NCI-H774 (cell line): ENCODE measurements at places on chromosomes 1 and 21.

DNA sequence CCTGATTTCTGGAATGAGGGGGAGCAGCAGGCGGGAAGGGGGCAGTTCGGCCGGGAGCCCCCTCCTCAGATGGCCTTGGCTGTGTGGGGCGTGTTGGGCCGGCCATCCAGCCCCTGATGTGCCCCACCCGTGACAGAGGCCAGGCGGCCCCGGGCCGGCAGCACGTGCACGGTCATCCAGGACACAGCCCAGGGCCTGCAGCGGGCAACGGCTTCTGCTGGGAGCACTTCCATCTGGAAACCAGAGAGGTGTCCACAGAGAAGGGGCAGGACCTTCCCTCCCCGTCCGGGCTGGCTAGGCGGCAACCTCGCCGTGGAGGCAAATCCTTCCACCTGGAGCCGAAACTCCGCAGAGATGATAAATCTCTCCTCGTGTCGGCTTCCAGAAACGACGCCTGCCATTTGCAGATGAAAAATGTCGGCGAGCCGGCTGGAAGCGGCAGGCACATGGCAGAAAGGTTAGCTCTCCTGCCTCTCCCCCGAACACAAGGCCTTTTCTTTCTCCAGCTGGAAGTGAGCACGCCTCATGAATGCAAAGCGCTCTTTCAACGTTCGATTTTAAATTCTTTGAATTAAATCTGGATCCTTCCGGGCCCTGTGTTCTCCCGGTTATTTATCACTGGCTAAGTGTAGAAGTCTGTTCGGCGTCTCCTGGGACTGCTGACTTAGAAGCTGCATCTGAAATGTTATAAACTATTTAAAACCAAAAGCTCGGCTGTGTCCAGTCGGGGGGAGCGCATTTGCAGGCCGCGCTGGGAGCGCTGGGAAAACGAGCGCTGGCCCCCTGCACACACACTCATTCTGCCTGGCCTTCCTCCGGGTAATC, 9.4 kb upstream of the ACTRT2 start:
- no peak for DNase-seq

DNA sequence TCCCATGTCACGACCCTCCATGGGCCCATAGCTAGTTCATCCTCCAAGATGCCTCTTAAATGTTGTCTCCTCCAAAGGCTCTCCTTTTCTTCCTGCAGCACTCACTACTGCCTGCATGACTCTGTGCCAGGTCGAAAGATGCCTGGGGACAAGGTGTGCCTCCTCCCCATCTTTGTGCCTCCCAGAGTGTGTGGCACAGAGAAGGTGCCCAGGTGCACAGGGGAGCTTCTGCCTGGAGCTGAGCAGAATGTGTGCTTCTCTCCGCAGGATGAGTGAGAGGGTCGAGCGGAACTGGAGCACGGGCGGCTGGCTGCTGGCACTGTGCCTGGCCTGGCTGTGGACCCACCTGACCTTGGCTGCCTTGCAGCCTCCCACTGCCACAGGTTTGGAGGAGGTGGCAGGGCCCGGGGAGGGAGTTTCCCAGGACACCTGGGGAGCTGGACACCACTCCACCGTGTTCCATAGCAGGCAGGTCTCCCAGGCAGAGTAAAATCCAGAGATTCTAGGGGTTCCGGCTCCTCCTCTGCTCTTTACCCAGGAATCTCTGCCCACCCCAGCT, 6.9 kb upstream of the PPM1J start:
- DNase-seq = no peak

GRCh38 chr1:94522304-94522703, 19.3 kb downstream of the F3 start:
- DNase-seq = peak; percentile 9

GRCh38 chr1:9317591-9318417, 25.1 kb downstream of the SPSB1 start:
- DNase-seq = no peak

- DNase-seq = no peak
These were observed 129.1 kb upstream of the NGF start for GRCh38 chr1:115467196-115467595.

- no peak for DNase-seq
These were observed 820.8 kb downstream of the BRINP3 start for GRCh38 chr1:189656628-189657530.

DNA sequence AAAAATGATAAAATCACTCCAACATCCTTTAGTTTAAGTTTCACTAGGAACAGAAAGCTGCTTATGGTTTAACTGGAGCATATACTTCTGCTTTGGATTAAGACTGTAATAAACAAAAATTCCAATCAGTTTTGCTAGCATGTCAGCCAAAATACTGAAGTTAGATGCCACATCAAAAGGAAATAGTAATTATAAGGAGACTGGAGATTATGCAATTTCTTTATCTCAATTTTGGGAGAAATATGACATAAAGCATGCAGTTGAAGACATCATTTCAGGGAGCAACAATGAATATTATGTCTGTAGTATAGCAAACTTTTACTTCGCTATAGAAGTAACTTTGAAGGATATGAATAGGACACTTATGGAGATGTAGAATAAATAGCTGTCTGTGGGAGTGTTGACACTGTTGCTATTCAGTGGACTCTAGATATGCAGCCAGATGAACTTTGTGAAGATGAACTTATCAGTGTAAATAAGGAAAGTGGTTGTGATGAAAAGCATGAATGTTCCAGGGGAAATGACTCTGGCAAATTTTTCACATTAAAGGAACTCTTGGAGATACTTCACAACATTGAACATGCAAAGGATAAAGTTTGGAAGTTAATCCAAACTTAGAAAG, 107.8 kb downstream of the RABGAP1L start:
- no peak for DNase-seq

- DNase-seq = no peak
These were observed 524.8 kb downstream of the PTPRC start for GRCh38 chr1:199163670-199164069.

GRCh38 chr1:148333875-148334338, 149.2 kb downstream of the PPIAL4G start:
- peak; percentile 32 for DNase-seq

GRCh38 chr1:248823517-248824001, 2.2 kb downstream of the SH3BP5L start:
- DNase-seq = no peak

DNA sequence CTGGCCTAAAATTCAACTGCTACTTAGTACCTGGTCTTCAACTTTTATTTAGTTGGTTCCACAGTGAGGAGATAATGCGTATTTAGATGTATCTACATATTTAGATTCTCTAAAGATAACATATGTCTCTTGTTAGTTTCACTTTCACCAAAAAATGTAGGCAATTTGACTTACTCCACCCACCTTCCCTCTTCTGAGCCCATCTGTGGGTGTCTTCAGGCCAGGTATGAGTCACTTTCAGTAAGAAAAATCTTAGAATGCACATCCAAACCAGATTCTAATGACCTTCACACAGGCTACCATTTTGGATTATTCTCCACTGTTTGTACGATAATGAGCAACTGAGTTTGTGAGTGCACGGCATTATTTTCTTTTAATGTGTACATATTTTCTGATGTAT, 501.7 kb downstream of the NEGR1 start:
- no peak for DNase-seq

GRCh38 chr1:114010433-114011184, 31.3 kb downstream of the OLFML3 start:
- no peak for DNase-seq

DNA sequence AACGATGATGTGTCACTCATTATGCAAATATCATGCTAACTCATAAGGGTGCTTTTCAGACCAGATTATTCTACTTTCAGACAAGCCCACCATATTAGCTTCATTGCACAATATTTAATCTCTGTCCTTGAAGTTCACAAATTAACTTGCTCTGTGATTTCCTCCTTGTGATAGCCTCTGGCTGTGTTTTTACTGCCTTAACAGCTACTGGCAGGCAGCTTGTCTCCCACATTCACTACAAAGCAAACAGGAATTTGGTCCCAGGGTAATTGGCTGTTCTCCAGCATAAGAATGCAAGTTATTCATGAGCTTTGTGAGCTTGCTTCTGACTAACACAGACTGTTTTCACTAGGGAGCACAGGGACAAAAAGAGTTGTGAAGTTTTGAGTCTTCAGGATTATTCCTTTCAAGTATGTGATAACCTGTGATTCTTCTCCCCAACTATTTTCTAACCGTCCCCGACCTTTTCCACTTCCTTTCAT, 87.9 kb upstream of the HMCN1 start:
- DNase-seq = peak; percentile 13

DNA sequence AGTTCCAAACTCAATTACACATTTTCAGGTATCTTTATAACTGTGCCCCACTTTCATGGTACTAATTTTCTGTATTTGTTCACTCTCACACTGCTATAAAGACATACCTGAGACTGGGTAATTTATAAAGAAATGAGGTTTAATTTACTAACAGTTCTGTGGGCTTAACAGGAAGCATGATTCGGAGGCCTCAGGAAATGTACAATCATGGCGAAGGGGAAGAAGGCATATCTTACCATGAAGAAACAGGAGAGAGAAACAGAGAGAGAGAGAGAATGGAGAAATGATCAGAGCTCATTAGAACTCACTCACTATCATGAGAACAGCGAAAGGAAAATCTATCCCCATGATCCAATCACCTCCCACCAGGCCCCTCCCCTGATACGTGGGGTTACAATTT, 874.1 kb upstream of the B3GALT2 start:
- DNase-seq = no peak

DNA sequence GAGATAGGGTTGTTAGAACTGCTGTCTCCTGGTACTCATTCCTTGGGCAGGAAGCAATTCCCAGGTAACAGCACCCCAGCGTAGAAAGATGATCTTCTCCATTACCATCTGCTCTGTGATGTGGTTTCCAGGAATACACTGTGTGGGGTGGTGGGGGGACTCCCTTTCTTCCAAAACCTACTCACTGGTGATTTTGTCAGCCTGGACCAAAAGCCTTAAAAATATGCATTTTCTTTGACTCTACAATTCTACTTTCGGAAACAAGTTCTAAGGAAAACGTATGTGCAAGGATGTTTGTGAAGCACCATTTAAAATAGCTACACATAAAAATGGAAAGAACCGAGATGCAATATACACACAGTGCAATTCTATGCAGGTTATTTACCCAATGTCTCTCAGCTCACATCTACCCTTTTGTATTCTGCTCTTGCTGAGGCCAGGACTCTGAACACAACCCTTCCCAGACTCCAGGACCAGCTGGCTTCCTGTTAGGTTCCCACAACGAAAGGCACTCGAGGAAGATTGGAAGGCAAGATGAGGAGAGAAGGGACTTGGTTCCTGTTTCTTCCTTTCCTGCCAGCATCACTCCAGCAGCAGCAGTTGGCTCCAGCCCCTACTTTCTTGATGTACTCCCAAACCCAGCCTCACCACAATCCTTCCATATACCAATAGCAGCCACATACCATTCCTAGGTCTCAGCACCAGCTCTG, 33.0 kb upstream of the GJB5 start:
- DNase-seq = no peak

- no peak for DNase-seq
These were observed 72.6 kb downstream of the MDM4 start for GRCh38 chr1:204588826-204589225.

- DNase-seq = no peak
These were observed 17.5 kb downstream of the COL6A1 start for GRCh38 chr21:45998871-45999580.

DNA sequence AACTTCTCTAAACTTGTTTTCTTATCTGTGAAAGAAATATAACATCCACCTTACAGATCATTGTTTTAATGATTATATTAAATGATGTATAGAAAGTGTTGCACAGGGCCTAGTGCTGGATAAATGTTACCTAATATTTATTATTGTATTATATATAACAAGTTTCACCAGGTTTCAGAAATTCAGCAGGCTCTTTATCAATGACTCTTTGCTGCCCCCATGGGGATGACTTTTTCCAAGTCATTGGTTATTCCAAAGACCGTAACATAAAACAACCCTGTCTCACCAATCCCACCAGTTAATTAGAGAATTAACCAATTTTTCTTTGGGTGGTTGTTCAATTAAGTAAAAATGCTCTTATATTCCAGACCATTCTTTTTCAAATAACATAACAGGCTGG, 7.3 kb upstream of the DEDD start:
- DNase-seq = peak; percentile 5

GRCh38 chr1:111602974-111603373, 16.6 kb upstream of the RAP1A start:
- no peak for DNase-seq

DNA sequence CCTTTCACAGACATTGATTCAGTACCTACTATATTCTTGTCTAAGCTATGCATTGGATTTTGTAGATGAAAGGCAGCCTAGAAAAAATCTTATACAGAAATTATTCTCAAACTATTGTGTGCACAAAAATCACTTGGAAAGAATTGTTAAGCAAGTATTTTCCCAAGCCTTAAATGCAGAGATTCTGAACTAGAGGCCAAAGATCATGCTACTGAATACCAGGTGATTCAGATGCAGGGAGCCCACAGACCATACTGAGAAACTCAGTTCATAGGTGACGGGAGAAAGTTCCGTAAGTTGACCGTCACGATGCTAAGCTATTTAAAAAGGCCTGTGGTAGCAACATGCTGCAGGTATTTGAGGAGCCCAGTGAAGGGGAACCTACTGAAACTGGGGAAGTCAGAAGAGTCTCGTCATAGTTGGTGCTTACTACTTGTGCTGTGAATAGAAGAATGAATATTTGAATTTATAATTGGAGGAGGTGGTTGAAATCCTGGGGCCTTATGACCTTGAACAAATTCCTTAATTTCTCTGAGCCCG, 150.8 kb downstream of the NFIA start:
- DNase-seq = no peak

DNA sequence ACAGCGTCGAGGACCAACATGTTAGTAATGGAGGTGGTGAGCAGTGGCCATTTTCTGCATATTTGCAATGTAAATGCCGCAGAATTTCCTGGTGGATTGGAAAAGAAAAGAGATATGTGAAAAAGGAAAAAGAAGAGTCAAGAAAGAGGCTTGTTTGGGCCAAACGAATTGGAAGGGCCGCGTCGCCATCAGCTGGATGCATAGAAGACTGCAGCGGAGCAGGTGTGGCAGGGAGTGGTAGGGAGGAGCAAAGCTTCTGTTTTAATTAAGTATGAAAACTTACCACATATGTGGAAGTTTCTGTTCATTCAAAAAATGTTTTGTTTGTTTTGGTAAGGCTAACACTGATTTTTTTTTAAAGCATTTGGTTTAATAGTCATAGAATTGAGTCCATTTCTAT, 690.7 kb downstream of the NCAM2 start:
- no peak for DNase-seq

- no peak for DNase-seq
These were observed 65.4 kb downstream of the ALPL start for GRCh38 chr1:21574466-21575151.

GRCh38 chr1:27972141-27972540, 12.4 kb downstream of the XKR8 start:
- DNase-seq = no peak

- DNase-seq = no peak
These were observed 22.8 kb downstream of the NEK7 start for GRCh38 chr1:198179556-198179981.

- DNase-seq = no peak
These were observed 52.0 kb upstream of the TACSTD2 start for GRCh38 chr1:58629031-58629462.
